Cerebellum (tissue), 4 donors: ENCODE measurements at places on chromosomes 13 and 19.

- no peak for DNase-seq
These were observed 645.7 kb downstream of the FGF9 start for GRCh38 chr13:22316494-22317025.

DNA sequence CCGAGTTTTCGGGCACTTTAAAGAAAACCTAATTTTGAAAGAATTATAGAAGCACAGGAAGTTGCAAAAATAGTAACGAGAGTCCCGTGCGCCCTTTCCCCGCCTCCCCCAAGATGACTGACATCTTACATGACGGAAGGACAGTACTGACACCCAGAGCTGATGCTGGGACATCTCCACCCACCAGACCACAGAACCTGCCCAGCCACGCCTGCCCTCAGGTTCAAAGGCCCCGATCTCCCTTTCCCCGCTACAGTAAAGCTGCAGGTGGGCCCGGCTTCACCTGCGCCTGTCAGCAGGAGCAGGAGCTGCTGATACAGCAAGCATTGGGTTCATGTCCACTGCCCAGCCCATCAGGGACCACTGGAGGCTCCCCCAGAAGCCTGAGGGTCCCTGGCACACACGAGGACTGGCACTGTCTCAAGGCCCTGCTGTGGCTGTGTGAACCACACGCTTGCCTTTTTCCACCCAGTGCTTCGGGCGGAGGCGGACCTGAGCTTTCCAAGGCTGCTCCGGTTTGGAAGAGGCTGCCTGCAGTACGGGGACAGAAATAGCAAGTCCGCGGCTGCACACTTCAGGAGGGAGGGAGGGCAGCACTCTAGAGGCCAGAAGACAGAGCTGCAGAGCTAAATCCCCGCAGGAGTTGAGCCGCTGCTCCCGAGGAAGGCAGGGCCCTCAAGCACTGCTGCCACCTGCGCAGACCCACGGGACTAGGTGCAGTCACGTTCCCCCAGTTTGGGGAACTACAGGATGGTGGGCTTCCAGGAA lies 8.7 kb downstream of the MAP2K2 start:
- peak; percentile 85 for DNase-seq

- DNase-seq: peak; percentile 69
These were observed 164.4 kb downstream of the TM9SF2 start for GRCh38 chr13:99665711-99666110.

GRCh38 chr19:9535934-9536333 lies 2.5 kb downstream of the ZNF426 start:
- DNase-seq: no peak

DNA sequence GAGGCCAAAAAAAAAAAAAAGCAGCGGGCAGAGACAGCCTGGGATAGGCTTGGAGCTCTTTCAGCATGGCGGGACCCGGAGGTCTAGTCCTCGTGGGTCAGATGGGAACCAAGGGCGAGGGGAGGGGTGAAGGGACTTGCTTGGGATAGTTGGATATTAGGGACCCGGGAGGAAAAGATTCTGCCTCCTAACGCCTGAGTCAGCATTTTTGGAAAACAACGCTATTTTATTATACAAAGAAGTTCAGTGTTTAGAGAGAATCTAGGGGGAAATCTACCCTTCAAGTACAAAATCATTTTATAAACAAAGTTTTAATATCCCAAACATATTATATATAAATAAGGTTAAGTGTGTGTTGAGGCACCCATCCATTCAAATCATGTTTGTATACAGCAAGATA lies 156.7 kb downstream of the ZNF536 start:
- DNase-seq: no peak

DNA sequence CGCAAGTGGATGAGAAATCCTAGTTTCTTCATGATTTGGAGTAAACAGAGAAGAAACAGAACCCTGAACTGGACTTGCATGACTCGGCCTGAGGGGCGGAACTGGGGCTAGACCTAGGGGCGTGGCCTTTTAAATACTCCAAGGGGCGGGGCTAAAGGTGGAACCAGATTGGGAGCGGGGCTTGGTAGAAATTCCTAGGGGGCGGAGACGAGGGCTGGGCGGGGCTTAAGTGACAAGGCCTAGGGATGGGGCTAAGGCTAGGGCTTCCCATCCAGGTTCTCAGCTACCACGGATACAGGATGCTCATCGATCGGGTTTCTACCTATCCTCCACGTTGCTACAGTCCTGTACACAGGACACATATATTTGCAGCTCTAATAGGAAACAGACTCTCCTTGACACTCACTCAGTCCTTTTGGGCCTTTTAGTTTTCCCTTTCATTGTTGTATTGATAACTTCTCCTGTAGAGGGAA lies 372 bp upstream of the ZNF699 start:
- peak; percentile 94 for DNase-seq

DNA sequence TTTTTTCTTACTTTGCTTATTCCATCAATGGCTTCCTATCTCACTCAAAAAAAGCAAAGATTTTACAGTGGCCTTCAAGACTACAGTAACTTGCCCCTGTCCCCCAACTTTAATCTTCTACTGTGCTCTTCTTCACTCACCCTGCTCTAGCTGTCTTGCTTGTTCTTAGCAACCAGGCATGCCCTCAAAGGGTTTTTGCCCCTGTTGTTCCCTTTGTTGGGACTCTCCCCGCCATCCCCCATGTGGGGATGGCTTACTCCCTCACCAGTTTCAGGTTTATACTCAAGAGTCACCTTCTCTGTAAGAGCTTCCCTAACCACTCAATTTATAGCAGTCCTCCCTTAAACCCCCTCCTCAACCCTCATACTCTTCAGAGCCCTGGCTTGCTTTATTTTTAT lies 5.4 kb downstream of the MTMR6 start:
- no peak for DNase-seq

- no peak for DNase-seq
These were observed 34.8 kb downstream of the ING1 start for GRCh38 chr13:110748271-110748670.

- DNase-seq: no peak
These were observed 199.8 kb downstream of the COG6 start for GRCh38 chr13:39855236-39855635.

DNA sequence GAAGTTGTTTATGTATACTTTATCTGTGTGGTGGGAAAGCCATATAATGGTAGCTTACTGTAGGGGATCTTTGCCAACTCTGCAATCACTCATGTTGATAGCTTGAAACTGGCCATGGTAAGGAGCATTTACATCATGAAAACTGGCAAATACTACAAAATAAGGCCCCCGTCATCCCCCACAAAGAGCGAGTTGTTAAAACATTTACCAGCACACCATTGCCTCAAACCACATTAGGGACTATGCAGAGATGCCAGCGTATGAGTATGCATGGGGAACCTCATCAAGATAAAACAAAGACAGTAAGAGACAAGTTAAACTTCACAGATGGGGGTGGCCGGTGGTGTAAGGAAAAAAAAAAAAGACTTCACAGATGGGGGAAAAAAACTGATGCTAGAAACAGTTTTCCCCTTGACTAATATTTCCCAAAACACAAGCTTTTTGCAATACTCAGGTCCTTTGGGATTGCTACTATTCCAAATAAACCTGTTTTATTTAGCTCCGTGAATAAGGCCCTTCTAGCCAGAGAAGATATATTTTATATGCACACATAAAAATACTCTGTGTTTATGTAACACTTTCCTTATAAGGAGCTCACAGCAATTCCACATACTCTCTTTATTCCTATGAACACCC lies 70.6 kb upstream of the SERP2 start:
- no peak for DNase-seq

DNA sequence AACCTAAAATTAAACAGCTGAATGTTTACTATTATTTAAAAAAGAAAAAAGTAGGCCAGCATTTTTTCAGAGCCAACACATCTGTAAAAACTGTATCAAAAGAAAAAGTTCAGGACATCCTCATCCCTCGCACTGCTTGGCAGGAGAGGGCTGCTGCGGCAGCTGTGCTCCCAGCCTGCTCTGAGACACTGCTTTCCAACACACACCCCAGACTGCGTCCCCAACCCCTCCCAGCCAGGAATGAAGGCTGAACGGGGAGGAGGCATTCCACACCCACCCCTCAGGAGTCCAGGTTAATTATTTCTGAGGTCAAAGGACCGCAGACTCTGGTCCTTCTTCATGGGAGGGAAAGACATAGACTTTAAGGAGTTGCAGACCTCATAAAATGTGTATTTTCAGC lies 43.1 kb downstream of the COL4A1 start:
- no peak for DNase-seq

GRCh38 chr19:5358173-5358800 lies 17.7 kb upstream of the PTPRS start:
- no peak for DNase-seq

GRCh38 chr19:29660835-29661234 lies 4.4 kb upstream of the PLEKHF1 start:
- DNase-seq: no peak

DNA sequence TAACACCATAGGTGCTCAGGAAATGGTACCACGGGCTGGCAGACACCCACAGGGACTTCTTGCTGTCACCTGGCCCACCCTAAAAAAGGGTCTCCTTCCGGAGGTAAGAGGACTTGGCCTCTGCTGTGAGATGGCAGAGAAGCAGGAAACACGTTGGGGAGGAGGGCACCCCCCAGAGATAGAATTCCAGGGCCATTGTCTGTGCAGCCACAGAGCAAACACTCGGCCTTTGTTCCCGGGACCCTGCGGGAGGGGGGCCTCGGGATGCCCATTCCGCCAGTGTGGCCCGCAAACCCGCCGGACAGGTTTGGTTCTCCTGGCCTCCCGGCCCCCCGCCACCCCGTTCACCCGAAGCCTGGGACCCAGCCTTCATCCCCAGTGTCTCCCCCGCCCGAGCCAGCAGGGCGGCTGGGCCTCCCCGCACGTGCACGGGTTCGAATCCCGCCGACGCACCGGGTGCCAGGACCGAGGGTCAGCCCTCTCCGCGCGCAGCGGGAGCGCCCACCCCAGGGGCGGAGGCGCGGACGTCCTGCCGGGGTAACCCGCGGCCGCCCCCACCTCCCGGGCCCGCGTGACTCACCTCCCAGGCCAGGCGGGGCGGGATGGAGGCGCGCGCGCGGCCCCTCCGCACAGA lies 714 bp downstream of the PLPP2 start:
- no peak for DNase-seq

GRCh38 chr19:50500060-50500752 lies 10.8 kb downstream of the JOSD2 start:
- DNase-seq: no peak

GRCh38 chr19:21020298-21021227 lies at the start of gene ZNF430:
ZNF430 (plus strand) TSS chr19:21020657; CDS start chr19:21020801, 144 bp downstream.
- DNase-seq: peak; percentile 94

GRCh38 chr19:29084266-29084665 lies 128.7 kb downstream of the UQCRFS1 start:
- no peak for DNase-seq

GRCh38 chr19:49786376-49786820 lies 19.6 kb downstream of the AP2A1 start:
- DNase-seq: no peak

DNA sequence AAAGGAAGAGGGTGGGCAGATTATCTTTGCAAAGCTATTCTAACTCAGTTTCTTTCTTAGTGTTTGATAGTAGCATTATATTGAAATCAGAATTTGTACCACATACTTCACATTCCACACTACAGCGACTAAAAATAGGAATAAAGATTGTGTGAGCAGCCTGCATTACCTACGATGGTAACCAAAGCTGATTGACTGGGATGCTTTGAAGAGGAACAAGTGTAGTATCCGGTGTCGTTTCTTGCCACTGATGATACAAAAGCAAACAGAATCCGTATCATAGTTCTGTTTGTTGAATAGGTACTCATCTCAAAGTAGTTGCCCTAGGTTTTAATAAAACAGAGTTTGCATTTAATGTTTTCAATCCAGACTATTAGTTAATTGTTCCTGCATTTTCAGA lies 51.2 kb downstream of the FLT3 start:
- DNase-seq: no peak

- no peak for DNase-seq
These were observed 48.6 kb upstream of the GTF3A start for GRCh38 chr13:27375686-27376326.

DNA sequence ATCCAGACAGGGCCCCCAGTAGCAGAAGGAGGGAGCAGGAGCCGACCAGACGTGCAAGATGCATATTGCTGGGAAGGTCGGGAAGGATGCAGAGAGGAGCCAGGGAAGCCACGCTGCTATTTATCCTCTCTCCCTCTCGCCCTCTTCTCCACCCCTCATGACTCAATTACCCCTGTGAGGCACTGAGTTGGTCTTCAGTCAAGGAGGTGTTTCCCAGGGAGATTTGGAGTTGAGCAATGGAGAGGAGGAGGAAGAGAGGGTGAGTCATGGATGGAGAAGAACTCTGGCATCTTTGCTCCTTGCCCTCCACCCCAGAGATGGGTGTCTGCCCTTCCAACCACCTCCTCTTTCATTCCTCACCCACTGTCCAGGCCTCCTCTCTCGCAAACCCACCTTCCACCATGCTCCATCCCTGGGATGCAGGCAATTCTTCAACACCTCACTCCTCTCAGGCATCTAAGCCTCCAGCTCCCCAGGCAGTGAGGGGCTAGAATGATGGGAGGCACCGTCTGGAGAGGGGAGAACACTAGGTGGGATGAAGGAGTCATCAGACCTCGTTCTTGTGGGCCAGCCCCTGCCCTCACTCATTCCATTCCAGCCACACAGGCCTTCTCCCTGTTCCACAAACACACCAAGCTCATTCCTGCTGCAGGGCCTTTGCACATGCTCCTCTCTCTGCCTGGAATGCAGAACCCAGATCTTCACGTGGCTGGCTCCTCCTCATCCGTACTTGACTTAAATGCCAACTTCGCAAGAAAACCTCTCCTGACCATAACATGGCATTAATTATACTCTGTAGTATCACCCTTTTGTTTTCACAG lies at the start of gene SBSN:
SBSN (minus strand) TSS at position 94 of the 821 bp plus-strand sequence; CDS start at position 64, 30 bp downstream.
- no peak for DNase-seq

DNA sequence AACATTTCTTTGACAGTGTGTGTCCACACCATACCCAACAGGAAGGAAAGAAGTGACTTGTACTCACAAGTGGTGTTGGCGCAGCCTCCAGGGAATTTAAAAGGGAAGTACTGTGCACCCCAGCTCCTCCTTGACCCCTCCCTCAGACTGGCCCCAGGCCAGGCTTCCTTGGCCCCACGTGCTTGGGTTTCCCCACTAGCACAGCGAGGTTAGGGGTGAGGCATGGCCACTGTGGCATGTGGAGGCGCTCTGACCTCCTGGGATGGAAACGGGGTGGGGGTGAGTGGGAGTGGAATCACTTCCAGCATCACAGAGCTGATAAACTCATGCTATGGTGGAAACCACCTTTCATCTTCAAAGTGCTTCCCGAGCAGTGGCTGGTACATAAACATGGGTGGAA lies 168.6 kb downstream of the ZNF536 start:
- no peak for DNase-seq

DNA sequence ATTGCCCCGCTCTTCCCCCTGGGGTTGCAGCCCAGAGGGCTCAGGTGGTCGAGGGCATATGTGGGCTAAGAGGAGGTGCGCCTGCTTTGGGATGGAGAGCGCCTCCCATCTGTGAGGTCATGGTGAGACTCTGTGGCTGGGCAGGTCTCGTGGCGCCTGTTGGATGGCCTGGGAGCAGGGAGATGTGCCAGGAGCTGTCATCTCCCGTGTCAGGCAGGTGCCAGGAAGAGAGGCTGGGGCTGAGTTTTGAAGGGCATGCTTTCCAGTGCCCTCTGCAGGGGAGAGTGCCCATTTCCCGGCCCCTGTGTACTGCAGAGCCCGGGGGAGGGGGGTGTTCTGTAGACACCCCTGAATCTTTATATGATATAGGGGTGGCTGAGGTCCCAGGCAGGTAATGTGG lies 2.8 kb downstream of the WTIP start:
- DNase-seq: no peak

GRCh38 chr13:77779552-77780272 lies 82.2 kb downstream of the SLAIN1 start:
- no peak for DNase-seq

GRCh38 chr13:69485991-69486592 lies 621.5 kb upstream of the ATXN8OS start:
- no peak for DNase-seq
